ENCODE measurements at places on chromosomes 12 and 14.

DNA sequence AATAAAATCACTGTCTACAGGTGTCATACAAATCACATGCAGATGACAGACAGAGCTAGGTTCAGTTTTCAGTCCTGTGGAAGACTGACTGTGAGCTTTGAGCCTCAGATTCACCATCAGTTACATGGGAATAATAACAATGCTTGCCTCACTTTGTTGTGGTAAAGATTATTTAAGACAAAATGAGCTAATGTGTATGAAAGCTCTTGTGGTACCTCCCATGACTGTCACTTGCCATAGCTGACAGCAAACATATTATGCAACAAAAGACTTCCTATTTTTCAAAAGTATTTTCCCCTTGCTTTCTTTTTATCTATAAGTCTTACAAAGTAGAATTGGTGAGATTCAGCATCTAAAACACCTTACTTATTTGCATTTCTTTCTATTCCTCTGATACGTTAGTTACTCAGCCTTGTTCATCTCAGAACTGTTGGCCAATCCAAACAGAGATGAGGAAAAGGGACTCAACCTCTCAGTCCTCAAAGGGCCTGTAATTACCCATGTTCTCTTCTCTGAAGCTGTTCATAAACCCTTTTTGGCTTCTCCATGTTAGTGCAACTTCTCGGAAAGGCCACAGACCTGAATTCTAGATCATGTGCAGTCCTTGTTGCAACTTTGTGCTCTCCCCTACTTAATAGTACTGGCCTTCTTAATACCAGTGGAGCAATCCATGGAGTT lies 8.8 kb upstream of the DDHD1 start:
- DNase-seq: no peak

DNA sequence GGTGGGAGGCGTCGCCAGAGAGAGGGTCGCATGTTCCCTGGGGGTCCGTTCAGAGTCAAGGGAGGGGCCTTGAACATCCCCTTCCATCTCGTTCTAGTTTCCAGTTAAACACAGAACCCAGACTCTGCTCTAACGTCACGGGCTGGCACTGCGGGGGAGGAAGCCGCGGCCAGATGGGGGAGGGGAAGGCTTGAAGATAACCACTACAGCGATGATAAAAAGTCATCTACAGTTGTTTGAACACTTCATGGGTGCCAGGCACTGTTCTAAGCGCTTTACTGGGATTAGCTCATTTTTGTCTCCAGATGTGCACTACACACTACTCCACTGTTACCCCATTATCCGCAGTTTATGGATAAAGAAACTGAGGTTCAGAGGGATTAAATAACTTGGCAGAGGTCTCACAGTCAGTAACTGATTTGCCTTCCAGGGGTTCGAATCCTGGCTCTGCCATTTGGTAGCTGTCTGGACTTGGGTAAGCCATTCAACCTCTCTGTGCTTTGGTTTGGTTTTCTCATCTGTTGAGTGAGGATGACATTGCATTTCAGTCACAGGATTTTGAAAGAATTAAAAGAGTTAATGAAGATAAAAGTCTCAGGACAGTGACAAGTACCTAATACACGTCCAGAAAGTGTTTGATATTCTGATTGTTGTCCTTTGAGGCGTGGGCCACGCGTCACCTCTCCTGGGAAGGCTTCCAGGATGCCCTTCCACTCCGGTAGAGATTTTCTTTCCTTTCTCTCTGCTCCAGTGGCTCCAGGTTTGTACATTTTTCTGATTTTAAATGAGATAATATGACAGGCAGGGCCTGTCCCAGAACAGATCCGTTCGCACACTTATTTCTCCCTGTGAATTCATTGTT lies 798 bp upstream of the RASAL1 start:
- no peak for DNase-seq

- DNase-seq: no peak
Observed at GRCh38 chr12:117404203-117404853, 42.9 kb upstream of the NOS1 start.

GRCh38 chr14:22552001-22552826 lies 36.8 kb downstream of the DAD1 start:
- DNase-seq: no peak

GRCh38 chr14:51328772-51329353 lies 88.8 kb downstream of the TMX1 start:
- no peak for DNase-seq

All from AG09319 (cell line).